Dermis blood vessel endothelial cell (primary cell): ENCODE measurements at places on chromosomes 11 and 22. TPM values are rescaled to one million over a fixed set of nuclear protein-coding genes. Genes with fewer than 3 reads are reported as not detected.

DNA sequence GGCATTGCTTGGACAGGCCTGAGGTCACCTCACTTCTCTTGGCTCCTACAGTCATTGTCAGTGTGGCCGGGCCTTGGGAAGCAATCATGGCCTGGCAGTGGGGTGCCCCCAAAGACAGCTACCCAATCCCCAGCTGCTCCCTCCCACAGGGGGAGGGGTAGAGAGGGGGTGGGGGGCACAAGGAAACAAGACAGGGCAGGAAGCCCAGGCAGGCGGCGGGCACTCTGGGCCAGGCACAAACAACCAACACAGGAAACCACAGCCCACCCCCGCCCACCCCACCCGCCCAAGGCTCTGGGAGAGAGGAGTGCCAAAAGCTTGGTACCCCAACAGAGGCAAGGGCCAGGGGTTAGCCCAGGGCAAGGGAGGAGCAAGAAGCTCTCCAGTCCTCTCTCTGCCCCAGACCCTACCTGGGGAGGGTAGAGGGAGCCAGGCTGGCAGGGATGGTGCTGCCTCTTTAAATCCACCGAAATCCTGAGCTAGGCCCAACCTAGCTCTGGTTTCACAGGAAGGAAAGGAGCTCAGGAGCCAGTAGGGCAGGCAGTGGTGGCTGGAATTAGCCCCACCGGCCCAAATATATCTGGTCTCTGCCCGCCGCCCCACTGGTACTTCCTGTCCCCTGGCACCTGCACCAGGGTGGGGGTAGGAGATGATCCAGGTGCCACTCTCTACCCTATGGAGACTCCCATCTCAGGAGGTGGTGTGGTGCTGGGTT is 12.2 kb downstream of the BCL9L start:
- DNase-seq: peak; percentile 39

GRCh38 chr11:26993965-26994457 is at the start of gene FIBIN:
TSS of gene FIBIN (plus strand) at chr11:26994112. CDS start at chr11:26994527, 415 bp downstream.
- no peak for DNase-seq

The MYOD1 gene
- total RNA-seq: not detected in 2 replicates

The MMP11 gene
- total RNA-seq: 4.4 and 7.3 TPM in 2 replicates

GRCh38 chr22:19455585-19456370 is 8.3 kb upstream of the C22orf39 start:
- DNase-seq: peak; percentile 51

- no peak for DNase-seq
These were observed 48.9 kb downstream of the ARHGEF12 start for GRCh38 chr11:120385110-120385509.

GRCh38 chr22:32261306-32261705 is 6.2 kb upstream of the SLC5A4 start:
- DNase-seq: no peak

GRCh38 chr11:27239305-27239942 is 123.6 kb downstream of the CCDC34 start:
- DNase-seq: no peak

DNA sequence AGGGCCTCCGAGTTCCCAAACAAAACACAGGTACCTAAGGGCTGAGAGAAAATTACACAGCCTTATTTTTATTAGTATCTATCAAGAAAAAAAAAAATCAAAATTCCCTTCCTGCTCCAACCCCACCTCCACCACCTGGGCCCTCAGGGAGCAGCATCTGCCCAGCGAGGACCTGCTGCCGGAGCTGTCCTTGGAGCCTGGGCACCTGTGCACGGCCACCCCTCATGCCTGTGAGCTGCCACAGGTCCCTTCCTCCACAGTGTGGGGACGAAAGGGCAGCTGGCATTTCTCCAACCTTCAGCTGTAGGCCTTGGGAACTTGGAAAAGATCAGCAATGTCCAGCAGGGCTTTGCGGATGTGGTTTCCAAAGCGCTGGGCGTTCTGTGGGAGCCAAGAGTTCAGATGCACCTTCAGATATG is 6.3 kb upstream of the SYCE3 start:
- DNase-seq: no peak

- no peak for DNase-seq
These were observed 246.2 kb upstream of the NCAM1 start for GRCh38 chr11:112715056-112715455.

- DNase-seq: no peak
These were observed 43.8 kb downstream of the MAP6 start for GRCh38 chr11:75625021-75625420.

DNA sequence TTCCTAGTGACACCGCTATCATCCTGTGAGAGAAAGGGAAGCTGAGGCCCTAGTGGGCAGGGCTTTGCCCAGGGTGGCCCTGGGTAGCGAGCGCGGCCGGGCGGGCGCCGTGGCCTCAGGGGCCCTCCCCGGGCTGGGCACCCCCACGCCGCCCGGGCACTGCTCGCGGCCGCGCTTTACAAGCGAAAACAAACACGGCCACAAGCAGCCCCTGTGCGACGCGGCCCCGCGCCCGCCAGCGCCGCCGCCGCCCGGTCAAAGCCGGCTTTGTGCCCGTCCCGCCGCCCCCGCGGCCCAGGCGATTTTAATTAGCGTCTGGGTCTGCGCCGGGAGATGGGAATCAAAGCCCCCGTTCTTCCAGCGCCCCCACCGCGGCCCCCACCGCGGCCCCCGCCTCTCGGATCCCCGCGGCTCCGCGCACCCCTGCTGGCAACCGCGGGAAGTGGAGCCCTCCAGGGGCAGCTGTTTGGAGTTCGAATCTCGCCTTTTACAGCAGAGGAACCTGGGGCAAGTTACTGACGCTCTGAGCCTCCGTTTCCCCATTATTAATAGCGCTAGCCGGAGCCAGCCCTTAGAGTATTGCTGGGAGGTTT is 47.9 kb downstream of the CHRDL2 start:
- DNase-seq: peak; percentile 41

GRCh38 chr11:70333261-70333660 is 62.8 kb downstream of the PPFIA1 start:
- DNase-seq: no peak

DNA sequence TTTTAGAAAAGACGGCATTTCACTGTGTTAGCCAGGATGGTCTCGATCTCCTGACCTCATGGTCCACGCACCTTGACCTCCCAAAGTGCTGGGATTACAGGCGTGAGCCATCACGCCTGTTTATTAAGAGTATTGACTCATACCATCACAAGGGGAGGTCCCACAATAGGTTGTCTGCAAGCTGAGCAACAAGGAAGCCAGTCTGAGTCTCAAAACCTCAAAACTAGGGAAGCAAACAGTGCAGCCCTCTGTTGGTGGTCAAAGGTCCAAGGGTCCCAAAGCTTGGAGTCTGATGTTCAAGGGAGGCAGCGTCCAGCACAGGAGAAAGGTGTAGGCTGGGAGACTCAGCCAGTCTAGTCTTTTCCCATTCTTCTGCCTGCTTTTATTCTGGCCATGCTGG is 32.8 kb upstream of the LDLRAD3 start:
- no peak for DNase-seq

- DNase-seq: no peak
These were observed 129.8 kb upstream of the SLC5A12 start for GRCh38 chr11:26851696-26852095.

GRCh38 chr11:110196241-110196754 is 100.1 kb downstream of the RDX start:
- peak; percentile 58 for DNase-seq

DNA sequence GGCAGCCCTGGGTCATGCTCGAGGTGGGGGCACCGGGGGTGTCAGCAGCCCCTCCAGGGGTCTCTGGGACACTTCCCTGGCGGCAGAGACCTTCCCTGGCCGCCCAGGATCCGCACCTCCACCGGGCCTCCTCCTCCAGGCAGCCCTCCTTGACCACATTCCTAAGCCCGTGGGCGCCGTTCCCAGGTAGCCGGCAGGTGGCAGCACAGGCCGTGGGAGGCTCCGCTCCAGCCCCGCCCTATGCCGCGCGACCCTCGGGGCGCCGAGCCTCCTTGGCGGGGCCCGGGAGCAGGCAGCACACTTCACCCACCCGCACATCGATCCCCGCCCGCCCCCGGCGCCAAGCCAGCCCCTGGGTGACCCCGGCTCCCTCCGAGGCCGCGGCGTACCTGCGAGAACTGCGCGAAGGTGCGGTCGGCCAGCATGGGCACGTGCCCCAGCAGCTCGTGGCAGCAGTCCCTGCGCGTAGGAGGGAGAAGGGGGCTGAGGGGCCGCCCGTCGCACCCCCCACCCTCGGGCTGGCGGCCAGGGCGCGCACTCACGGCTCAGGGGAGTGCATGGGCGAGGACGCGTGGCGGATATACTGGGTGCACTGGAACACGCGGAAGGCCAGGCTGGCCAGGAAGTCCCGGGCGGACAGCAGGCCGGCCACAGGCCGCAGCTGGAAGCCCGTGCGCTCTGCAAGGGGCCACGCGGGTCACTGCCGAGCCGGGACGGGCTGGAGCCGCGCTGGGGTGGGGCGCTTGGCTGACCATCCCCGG is 5.3 kb upstream of the INS start:
- DNase-seq: peak; percentile 23

- DNase-seq: no peak
These were observed 615.2 kb downstream of the BRD1 start for GRCh38 chr22:49212466-49212865.

The SCUBE1 gene
- 0.42 TPM in 1 of 2 replicates, not detected in the other for total RNA-seq

The PNPLA5 gene
- not detected in 2 replicates for total RNA-seq
